ENCODE measurements at places on chromosomes 6 and 20.

DNA sequence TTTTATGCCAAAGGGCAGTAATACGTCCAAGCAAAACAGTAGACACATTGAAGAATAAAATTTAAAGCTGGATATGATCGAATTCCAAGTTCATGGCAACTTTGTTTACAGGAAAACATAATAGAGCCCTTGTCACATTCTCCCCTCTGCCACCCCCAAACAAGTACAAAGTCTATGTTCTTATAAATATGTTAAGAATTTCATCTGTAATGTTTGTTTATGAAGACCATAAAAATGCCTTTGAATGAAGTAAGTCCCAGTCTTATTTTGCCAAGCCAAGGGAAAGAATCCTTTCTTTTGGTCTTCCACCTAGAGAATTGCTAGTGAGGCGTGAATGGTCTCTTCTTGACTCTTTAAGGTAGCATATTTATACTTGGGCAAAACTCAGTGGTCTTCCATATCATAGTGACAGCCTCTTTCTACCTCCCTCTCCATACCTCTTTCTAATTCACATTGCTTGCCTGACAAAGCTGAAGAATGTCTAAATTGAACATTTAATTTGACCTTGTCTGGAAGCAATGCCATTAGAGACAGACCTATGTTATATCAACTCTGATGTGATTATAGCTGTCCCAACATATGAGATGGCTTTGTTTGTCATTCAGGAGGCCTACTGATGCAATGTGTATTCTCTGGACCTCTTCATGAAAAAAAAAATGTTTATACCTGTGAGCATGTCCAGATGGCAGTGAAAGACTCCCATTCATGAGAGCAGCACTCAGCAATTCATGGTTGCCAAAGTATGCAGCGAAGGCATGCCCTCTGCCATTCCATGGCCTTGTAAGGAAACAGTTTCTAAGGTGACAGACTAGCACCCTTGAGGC, 70.6 kb upstream of the CCN2 start:
- no peak for DNase-seq

GRCh38 chr20:52076164-52076563, 115.4 kb downstream of the ZFP64 start:
- DNase-seq, result no peak

- DNase-seq, result no peak
Observed at GRCh38 chr20:48901326-48901725, 20.2 kb upstream of the ARFGEF2 start.

DNA sequence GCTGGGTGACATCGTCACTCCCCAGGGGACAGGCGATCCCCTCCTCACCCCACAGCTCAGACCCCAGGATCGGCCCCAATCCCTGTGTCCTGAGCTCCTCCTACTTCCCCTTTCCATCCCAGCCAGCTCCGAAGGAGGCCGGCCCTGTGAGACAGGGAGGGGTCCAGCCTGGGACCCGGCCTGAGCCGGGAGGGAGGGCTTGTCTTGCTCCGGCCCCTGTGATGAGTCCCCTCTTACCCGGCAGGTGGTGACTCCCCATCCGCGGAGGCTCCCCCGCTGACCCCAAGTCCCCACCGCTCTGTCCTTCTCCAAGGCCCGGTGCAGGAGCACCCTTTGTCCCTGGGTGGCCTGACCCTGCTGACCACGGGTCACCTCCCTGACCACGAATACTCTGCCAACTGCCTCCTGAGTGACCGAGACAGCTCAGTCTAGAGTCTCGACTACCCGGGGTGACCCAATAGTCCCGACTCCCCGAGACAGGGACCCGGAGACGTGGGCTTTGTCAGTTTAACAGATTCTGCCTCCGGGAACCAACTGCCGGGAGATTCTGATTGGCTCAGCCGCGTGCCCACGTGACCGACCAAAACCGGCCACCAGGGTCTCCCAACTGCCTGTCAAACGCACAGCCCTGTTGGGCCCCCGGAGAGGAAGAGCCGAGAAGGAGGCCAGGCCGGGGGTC, 187.4 kb upstream of the PROKR2 start:
- no peak for DNase-seq
